ENCODE measurements at places on chromosomes 4 and X.

DNA sequence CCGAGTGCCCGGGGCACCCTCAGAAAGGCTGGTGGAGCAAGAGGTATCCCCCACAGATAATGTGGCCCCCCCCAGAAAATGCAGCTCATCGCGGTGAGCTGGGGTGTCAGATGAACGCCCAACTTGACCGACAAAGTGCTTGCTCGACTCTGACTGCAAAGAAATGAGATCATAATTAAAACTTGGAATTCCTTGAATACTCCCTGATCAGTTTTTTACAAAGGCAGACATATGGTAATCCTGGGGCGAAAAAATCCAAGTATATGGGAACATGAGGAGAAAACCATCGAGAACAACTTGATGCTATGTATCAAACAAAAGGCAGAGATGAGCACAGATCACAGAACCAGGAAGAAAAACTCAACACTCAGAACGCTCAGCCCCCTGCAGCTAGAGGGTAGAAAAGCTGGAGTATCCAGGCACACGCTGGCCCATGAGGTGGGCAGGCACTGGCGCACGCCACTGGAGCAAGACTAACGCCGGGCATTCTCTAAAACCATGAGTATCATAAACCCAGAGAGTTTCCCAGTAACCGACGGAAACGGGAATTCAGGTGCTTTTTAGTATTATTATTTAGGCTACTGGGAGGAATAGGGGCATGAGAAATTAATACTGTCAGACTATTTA is 127.3 kb downstream of the AFAP1 start:
- DNase-seq: no peak

GRCh38 chr4:7928711-7929110 is 10.9 kb downstream of the AFAP1 start:
- no peak for DNase-seq

DNA sequence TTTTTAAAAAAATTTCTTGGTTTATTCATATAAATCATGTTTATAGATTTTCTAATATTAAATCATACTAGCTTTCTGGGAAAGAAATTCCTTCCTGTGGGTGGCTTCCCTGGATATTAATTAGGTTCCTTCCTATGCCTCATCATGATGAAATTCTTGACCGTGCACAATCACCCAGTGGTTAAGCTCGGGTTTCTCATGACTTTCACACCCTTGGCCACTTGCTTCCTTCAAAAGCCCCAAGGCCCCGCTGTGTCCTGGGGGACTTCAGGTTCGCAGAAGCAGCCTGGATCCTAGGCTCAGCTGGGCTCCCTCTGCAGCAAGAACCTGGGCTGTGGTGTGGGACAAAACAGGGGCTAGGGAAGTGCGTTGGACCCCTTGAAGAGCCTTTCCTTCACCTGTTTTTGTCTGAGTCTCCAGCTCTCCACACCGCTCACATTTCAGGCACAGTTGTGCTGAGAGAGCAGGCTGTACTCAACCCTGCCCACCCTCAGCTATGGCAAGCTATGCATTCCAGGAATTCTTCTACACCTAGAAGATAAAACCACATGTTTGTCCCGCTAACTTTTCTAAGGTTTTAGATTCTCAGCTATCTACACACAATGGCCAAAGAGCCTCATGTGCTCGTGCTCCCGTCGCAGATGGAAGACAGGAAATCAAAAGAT is 48.9 kb upstream of the TMSB15B start:
- DNase-seq: peak; percentile 1

- peak; percentile 64 for DNase-seq
These were observed 119.6 kb downstream of the CBLL2 start for GRCh38 chrX:22392133-22392948.

- no peak for DNase-seq
These were observed 23.4 kb downstream of the SMS start for GRCh38 chrX:21963731-21964405.

- no peak for DNase-seq
These were observed 190.6 kb downstream of the MID1IP1 start for GRCh38 chrX:38991656-38992440.

DNA sequence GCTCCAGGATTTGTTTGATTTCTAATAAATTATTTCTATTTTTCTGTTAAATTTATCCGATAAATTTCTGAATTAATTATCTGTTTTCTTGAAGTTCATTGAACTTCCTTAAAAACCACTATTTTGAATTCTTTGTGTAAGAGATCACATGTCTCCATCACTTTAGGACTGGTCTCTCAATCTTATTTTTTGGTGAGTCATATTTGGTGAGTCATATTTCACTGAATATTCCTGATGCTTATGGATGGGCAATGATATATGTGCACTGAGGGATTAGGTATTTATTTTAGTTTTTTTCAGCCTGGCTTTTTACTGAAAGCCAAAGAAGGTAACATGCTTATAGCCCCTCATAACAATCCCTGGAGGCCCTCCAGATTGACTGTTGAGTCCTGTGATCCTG is 48.5 kb upstream of the IL15 start:
- DNase-seq: no peak

GRCh38 chrX:40543661-40544328 is 37.0 kb upstream of the ATP6AP2 start:
- DNase-seq: peak; percentile 57

DNA sequence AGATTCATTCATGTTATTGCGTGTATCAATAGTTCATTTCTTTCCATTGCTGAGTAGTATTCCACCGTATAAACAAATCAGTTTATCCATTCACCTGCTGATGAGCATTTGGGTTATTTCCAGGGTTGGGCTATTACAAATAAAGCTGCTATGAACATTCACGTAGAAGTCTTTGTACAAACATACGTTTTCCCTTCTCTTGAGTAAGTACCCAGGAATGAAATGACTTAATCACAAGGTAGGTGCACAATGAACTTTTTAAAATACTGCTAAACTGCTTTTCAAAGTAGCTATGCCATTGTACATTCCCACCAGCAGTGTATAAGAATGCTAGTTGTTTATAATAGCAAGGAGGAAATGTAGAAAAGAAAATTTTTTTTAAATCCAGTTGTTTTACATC is 35.9 kb downstream of the SYTL4 start:
- no peak for DNase-seq
